NCI-H1436 (cell line): ENCODE measurements at places on chromosomes 6 and 20.

DNA sequence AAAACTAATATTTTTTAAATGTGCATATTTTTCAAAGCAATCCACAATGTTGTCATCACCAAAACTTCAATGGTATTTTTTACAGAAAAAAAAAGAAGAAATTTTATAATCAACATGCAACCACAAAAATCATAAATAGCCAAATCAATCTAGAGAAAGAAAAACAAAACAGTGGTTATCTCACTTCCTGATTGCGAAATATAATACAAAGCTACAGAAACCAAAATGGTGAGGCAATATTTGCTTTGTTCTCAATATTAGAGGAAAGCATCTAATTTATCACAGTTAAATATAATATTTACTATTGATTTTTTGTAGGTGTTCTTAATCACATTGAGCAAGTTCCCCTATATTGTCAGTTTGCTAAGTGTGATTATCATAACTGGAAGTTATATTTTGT lies 720.7 kb upstream of the ADGRB3 start:
- no peak for DNase-seq

DNA sequence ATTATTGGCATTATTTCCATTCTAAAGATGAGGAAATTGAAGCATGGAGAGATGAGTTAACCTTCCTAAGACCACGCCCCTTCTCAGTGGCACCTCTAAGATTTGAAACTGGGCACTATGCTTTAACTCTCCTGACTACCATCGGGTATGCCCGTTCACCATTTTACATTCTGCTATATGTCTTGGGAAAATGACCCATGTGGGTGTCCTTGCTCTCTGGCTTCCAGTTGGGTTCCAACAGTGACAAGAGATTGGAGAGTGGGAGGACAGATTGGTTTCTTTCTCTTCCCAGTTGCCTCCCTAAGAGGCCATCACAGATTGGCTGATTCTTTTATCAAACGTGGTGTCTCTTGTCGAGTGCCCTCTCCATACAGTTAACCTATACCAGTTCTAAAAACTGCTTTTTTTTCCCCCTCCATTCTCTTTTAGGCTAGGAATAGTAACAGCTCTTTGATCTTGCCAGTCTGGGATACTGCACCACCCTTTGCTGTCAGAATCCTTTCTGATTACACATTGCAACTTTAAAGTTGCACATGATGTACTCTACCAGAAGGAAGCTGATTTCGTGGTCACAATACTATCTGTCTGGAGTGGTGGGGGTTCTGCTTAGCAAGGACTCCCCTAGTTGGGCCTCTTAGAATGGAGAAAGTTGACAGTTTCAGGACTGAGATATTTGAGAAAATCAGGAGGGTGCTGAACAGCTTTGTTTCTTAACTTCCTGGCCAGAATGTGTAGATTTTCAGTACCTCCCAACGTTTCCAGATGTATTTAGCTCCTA lies 88.0 kb upstream of the ELOVL5 start:
- DNase-seq: no peak

DNA sequence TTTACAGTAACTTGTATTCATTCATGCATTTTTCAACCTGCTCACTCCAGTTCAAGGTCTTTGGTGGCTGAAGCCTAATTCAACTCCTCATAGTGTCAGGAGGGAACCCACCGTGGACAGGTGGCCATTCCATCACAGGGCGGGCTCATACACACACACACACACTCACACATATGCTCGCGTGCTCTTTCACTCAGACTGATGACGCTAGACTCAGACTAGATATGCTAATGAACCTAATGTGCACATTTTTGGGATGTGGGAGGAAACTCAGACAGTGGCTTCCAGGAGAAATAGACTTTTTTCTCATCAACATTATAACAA lies 56.7 kb downstream of the TRIM27 start:
- DNase-seq: no peak

DNA sequence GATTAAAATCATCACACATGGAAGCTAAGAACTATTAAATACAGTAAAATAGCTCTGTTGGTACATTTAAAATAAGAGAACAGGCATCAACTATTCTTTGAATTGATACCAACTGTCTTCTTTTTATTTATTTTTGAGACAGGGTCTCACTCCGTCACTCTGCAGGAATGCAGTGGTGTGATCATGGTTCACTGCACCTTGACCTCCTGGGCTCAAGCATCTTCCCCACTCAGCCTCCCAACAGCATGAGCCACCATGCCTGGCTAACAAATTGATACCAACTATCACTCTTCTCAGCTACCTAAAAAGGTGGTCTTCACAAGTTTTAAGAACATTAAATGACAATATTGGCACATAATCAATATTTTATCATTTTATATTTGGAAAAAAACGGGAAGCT lies 7.8 kb upstream of the PNISR start:
- no peak for DNase-seq

DNA sequence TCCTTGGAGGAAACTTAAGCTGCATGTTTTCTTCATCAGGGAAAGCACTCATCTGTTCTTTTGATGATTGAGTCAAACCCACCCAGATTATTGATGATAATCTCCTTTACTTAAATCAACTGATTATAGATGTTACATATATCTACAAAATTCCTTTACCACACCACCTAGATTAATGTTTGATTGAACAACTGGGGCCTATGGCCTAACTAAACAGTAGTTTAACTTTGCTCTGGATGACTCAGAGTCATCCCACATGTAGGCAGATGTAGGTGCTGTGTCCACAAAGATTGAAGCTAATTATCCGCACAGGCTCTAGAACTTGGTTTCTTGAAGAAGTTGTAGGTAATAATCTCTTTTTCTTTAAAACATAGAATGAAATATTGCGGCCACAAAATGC lies 42.2 kb downstream of the PKIB start:
- DNase-seq: no peak

DNA sequence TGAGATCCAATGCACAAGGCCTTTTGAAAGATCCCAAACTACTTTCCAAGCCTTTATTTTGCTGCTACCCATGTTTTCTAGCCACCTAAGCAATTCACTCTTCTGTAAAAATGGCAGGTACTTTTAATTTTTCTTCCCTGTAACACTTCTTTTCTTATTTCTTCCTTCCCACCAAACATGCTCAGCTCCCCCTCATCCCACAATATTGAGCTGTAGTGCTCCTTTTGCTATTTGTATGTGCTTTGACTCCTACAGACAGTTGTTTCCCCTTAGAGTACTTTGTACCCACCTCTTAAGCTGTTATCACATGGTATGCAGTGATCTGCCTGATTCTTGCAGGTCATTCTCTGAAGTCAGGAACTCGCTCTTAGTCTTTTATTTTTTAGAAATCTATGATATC lies 49.3 kb downstream of the QKI start:
- DNase-seq: no peak

DNA sequence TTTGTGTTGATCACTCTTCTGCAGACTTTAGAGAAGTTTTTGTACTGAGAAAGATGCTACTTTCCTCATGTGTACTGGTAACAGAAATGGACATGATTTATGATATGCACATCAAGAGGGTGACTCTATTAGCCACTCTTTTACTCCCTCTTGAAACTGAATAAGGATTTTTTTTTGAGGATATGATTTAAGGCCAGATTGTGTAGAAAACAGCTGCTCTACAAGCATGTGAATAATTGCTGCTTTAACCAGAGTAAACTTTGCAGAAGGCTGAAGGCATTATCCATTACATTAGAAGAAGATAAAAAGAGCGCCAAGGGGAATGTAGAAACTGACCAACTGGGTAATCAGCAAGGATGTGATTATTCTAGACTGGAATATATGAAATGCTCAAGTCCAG lies 276.2 kb upstream of the MAP3K7 start:
- DNase-seq: no peak

DNA sequence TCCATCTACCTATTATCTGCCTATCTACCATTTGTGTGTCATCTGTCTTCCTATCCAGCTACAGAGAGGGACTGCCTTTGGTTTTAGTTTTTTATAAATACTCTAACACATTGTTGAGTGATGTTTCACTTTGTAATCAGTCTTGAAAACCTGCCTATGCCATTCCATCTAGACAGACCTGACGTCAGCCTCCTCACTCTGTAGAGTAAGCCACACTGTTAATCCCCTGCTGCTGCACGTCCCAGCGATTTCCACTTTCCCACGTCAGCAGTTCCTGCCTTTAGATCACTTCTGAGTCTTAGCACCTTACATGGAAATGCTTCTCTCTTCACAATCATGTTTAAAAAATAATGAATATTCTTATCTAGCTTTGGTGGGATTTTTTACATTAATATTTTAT lies 54.8 kb downstream of the PLG start:
- no peak for DNase-seq

- no peak for DNase-seq
Observed at GRCh38 chr6:13288969-13289391, 39.4 kb downstream of the TBC1D7 start.

DNA sequence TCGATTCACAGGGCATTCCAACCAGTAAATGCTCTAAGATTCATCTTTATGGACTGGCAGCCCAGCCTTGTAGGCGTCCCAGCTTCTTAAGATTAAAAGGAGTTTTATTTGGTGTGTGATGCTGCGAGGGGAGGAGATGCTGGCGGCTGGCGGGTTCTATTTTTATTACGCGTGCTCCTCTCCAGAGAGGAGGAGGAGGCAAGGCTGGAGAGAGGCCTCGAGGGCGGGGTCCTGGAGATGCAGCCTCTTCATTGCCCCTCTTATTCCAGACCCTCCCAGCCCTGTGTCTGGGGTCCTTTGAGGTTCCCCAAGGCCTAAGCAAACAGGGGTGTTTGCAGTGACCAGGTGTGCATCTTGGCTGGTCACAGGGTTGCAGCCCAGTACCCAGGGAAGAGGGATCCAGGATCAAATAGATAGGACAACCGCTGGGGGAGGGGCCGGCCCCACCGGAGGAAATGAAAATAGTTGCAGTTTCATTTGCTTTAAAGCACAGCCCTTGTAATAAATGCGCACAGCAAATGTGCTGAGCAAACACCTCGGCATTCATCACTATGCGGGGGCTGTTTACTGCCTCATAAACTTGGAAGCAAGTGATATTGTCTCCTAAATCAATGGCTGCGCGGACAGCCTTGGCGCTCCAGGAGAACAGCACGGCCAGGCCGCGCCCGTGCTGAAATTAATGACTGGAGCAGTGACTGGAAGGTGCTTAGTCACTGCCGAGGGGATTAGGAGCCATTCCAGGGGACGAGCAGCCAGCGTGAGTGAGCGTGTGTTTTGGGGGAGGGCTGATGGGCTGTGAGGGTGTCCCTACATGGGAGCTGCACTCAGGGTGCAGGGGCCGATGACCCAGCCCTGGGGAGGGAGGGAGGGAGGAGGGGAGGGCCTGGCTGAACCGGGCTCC lies 83.0 kb downstream of the TMEM242 start:
- peak; percentile 51 for DNase-seq

DNA sequence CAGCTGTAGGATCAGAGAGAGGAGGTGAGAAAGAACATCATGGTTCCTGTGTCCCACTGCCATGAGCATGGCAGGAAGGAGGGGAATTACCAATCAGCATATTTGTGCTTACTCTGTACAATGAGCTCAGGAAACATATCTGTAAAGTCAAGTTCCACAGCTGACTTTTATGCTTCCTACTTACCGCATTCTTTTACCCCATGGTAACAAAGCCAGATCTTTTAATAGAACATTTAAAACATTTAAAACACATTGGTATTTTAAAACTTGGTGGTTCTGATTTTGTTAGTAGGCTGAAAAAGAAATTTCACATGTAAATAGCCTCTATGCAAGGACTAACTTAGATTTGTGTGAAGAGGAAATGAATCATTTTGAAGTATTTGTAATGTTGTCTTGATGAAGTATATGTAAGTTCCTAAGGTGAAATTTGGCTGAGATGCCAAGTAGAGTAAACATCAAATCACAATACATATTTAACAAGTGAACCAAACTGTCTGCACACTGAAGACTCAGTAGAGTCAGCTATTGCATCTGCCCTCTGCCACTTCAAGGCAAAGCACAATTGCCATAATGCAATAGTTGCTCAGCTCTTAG lies 114.7 kb downstream of the GJA10 start:
- no peak for DNase-seq

DNA sequence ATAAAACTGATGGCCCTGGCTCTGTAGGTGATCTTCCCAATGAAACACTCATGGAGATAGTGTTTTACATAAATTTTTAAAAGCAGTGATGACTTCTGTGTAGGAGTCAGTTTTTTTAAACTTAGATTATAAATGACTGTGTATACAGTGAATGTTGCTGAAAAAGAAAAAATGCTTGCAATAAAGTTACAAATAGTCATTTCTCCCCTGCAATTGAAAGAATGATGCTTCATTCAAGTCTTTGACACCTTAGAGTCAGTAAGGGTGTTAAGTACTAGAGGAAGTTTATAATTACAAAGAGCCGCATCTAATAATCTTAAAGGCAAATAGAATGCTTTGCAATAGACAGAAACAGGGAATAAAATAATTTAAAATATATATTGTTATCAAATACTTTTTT lies 27.6 kb downstream of the ZNF292 start:
- DNase-seq: no peak

DNA sequence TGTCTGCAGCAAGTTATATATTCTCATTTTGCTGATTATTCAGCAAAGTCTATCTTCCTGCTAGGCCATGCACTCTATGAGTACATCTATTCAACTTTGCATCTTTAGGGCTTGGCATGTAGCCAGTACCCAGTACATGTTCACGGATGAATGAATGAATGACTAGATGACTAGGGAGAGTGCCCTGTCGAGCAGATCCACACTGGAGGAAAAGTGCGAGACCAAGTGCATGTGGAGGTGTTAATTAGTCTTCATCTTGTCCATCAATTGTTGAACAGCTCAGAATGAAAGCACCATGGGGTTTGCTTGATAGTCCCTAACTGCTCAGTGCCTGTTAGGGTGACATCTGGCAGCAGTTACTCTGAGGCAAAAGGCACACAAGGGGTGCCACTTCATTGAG lies 30.4 kb downstream of the TM9SF4 start:
- no peak for DNase-seq

- no peak for DNase-seq
Observed at GRCh38 chr6:52509281-52510212, 67.3 kb downstream of the TRAM2 start.

GRCh38 chr6:53458105-53458866 lies 86.6 kb downstream of the GCLC start:
- no peak for DNase-seq

DNA sequence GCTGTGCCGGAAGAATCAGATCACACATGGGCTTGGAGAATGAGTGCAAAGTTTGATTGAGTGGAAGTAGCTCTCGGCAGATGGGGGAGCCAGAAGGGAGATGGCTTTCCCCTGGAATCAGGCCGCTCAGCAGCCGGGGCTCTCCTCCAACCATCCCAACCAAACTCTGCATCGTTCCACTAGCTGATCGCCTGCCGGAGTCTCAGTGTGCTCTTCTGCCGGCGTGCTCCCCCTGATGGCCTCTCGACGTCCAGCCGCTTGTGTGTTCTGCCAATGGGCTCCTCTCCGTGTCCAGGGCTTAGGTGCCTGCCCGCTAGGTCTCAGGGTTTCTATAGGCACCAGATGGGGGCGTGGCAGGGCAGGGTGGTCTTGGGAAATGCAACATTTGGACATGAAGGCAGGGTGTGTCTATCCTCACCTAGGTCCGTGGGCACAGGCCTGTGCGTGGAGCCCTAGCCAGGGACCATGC lies 4.9 kb upstream of the BIRC7 start:
- DNase-seq: no peak

DNA sequence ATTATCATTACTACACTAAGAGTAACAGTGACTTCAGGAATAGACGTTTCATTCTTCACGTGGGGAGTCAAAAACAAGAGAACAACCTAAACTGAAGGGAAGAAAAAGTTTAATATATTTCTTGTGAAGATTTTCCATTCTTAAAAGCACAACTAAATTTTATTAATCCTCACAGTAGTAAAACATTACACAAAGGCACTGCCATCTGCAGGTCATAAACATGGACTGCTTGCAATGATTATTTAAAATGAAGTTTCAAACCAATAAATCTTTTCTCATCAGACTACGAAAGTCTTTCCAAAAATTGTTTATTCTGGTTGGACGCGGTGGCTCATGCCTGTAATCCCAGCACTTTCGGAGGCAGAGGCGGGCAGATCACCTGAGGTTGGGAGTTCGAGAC lies 2.6 kb downstream of the NCOA5 start:
- no peak for DNase-seq
